ENCODE measurements at places on chromosomes 4 and X.

DNA sequence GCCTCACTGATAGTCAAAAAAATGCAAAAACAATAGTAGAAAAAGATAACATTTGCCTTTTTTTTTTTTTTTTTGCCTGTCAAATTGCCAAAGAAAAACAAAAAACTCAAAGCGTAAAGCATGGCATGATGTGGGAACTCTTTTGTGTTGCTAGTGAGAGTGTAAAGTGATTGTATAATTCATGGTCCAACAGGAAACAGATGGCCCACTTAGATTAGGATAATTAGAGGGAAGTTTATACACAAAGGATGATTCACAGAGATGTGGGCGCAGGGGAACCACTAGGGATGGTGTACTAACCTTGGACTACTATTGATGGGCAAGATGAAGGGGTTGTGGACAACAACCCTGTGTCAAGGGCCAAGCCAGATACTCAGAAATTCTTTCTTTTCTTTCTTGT, 16.4 kb downstream of the MCUB start:
- no peak for DNase-seq

- DNase-seq = no peak
Observed at GRCh38 chr4:148676344-148676743, 234.1 kb upstream of the NR3C2 start.

DNA sequence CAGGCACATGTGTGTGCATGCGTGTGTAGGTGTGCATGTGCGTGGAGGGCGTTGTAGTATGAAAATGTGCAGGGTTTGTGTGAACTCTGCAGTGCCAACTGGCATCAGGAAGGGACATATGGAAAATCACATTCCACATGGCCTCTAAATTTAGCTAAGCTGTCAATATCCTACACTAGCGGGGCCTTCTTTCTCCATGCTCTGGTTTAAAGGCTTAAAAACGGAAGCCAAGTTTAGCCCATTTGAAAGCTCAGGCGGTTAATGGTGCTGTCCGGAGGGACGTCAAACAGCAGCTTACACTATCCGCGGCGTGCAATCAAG, 144.1 kb upstream of the NOCT start:
- DNase-seq = no peak

DNA sequence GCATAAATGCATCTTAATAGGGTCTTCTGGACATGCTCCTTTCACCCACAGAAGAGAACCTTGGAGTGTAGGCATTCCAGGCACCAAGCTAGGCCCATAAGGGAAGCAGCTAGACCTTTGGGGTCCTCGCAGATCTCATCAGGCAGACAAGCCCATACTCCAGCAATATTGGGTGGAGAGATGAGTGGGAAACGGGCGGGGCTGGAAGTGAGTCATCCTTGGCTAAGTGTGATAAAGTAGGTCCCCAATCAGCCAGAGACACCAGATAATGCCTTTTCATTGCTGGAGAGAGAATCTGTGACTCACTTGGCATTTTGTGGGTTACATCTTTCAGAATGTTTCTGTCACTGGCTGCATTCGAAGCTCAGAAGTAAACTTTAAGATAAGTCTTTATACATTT, 133.3 kb upstream of the MBNL3 start:
- DNase-seq = no peak

GRCh38 chr4:26035921-26036320, 121.9 kb downstream of the SMIM20 start:
- no peak for DNase-seq
